Stimulated activated CD4-positive, alpha-beta T cell treated with anti-CD3 and anti-CD28 coated beads, Interleukin-12 subunit alpha, Interleukin-12 subunit beta, amount 100 ng/mL, for 24 hours (primary cell): ENCODE measurements at places on chromosomes 3 and 15.

GRCh38 chr3:51371943-51372557 is 13.0 kb upstream of the MANF start:
- DNase-seq, result no peak

- no peak for DNase-seq
Observed at GRCh38 chr3:171200750-171201088, 174.2 kb upstream of the SLC2A2 start.

DNA sequence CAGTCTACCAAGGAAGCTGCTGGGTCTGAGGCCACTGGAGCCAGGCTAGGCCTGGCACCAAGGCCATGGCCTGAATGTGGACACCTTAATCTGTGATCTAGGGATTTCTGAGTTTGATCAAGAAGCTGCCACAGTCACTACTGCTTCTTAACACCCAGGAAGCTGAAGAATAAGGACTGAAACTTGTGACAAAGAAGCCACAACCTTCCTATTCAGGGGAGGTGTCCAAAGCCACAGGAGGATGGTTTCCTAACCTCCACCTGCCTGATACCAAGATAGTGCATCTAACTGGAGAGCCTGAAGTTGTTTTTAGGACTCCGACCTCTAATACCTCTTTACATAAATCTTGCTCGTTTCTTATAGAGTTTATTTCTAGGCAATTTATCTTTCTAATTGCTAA is 5.5 kb upstream of the ANO10 start:
- no peak for DNase-seq

DNA sequence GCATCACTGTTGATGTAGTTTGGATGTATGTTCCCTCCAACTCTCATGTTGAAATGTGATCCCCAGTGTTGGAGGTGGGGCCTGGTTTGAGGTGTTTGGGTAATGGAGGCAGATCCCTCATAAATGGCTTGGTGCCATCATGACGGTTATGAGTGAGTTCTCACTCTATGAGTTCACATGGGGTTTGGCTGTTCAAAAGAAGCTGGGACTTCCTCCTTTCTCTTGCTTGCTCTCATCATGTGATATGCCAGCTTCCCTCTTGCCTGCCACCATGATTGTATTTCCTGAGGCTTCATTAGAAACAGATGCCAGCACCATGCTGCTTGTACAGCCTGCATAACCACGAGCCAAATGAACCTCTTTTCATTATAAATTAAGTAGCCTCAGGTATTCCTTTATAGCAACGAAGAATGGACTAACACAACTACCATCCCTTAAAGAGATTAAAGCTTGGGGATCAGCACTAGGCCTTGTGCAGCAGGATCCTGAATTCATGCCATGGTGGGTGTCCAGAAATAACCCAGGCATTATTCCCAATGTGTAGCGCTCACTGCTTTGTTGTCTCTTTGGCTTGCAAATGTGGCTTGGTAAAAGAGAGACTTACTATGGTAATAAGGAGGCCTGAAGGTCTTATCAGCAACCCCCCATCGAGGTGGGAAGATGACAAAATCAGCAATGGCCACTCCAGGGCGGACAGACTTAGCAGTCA is 41.9 kb downstream of the NDUFB4 start:
- DNase-seq, result no peak

- DNase-seq, result no peak
Observed at GRCh38 chr15:70023064-70023768, 74.5 kb downstream of the TLE3 start.

- DNase-seq, result no peak
Observed at GRCh38 chr15:61038387-61038786, 190.7 kb downstream of the RORA start.

DNA sequence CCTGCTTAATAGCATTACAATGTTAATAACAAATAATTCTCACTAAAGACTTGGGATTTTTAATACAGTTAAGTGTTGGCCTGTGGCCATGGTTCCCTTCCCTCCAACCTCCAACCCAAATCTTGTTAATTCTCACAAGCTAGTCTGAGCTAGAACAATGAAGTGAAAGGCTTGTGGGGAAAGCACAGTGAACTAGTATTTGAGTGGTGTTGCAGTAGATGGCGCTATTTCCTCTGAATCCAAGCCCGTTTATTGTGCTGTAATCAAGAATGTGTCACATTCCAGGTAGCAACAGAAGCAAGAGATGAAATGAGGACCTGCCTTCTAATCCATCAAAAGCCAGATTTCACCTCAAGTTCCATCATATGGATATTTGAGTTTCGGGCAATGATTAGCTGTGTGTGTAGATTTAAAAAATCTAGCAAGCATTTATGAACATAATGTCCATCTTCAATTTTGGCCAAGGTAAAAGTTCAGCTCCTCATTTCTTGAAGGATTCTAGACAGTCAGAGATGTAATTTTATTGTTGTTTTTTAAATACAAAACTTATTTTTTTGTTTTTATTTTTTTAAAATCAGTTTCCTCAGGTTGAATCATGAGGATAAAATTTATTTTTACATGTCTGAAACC is 160.7 kb downstream of the SQOR start:
- DNase-seq, result no peak

DNA sequence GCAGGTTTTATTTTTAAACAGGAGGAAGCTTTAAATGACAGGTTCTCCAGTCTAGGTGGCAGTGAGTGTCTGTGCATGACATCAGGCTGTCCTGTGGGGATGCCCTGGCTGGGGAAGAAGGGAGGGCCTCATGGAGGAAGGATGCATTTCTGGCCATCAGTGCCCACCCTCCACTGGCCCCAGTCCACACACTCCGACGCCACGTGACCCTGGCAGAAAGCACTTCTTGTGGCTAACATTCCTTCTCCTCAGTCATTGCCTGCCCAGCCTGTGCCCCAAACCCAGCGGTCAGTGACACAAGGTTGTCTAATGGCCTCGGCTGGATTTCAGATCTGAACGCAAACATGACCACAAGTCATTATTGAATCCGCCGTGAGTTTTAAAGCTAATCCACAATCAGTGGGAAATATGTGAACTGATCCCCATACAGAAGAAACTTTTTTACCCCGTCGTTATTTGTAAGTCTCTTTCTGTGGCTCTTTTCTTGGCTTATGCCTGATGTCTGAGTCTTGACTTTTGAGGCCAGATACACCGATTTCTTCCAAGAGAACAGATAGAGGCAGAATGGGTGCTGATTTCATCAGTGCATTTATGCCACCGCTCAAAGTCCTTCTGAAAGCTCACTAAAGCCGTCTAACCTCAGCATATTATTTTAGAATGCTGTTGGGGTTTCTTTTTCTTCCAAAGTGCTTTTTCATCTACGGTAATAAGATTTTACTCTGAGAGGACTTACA is 17.3 kb upstream of the LRRK1 start:
- DNase-seq, result no peak

DNA sequence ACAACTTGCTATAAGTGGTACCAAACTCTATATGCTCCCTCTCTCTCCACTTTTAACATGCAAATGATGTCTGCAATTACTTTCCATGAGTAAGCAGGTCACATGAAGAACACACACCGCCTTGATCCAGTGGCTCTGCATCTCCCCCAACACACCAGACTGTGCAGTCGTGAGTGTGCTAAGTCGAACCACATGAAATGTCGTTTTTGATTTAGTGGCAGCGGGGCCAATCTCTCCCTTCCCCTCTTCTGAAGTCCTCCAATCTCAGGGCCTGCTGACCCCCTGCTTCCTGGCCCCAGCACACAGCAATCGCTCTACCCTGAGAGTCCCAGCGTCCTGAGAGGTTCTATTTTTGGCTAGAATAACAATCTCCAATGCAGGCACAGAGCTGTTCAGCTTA is 312.5 kb downstream of the SHQ1 start:
- DNase-seq, result no peak

DNA sequence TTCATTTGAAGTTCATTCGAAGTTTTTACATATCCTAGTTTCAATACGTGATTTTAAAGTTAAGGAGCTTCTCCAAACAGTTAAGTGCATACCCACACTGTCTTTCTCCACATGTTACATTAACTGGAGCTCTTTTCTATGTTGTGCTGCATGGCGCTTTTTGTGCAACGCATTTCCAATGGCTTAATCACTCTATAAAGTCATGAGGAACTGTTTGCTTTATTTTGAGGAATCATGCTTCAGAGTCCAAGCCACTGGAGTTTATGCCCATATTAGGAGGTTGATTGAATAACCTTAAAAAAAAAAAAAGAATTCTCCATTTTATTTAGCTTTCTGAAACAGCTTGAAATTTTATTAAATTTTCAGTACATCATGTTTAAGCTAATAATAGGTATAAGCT is 109.4 kb upstream of the MBNL1 start:
- DNase-seq, result no peak

DNA sequence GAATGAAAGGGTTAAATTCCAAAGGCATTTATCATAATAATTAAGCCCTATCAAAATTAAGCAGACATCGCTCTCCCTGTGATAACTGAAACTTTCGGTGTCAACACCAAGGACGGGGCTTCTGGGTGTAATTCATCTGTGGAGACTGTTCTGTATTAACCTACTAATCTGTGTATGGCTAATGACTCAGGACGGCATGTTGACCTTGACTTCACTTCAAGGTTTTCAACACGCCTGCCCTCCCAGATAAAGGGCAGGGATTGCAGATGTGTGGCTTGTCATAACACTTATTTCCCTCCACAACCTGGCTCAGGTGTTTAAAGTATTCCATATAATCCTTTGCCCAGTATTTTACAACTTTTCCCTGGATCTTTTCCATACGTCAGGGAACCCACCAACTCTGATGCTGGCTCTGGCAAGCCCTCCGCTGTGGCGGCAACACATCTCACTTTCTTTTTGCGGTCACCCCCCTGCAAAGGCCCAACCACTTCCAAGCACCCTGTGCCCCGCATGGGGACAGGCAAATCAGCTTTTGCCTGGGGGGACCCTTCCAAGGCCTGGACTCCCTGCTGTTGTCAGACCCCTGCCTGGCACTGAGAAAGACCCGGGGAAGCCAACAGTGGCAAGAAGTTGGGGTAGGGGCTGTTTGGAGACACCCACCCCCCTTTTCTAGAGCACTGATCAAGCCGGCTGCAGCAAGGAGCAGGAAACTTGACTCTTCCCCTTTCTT is 93.2 kb upstream of the MEF2A start:
- no peak for DNase-seq

GRCh38 chr3:45167011-45167911 is 21.1 kb upstream of the CDCP1 start:
- DNase-seq, result peak; percentile 71

DNA sequence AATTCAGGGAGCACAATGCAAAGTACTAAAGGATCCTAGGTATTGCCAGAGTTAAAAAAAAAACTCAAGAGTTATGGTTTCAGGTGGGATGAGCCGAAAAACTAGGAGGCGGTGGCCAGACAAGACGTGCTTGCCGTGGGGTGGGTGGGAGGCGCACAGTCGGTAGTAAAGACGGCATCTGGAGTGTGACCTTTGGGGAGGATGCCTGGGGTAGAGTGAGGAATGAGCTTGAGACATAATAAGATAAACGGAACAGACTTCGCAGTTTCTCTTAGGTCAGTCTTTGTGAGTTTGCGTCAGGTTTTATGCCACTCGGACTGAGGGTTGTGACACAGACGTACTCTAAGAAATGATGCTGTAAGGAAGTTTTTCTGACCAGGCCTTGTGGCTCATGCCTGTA is 139.6 kb downstream of the LRRK1 start:
- no peak for DNase-seq

GRCh38 chr15:67177752-67178151 is 76.7 kb downstream of the AAGAB start:
- no peak for DNase-seq

GRCh38 chr3:72093992-72094334 is 309.0 kb upstream of the PROK2 start:
- DNase-seq, result no peak
